ENCODE measurements at places on chromosomes 5 and 9. TPM values are rescaled to one million over a fixed set of nuclear protein-coding genes. Genes with fewer than 3 reads are reported as not detected.

The TEX48 gene
- total RNA-seq: not detected

The FABP6 gene
- not detected for total RNA-seq

The TRIM36 gene
- total RNA-seq: 15.3 TPM

The GPRIN1 gene
- total RNA-seq: 2.0 TPM

The ACTBL2 gene
- total RNA-seq: not detected

The GMCL2 gene
- total RNA-seq: not detected

The CDC14B gene
- total RNA-seq: 25.7 TPM

The MUSK gene
- 0.71 TPM for total RNA-seq

The PTPDC1 gene
- 24.8 TPM for total RNA-seq

The RFESD gene
- total RNA-seq: 0.85 TPM

The FBXW5 gene
- 176 TPM for total RNA-seq

The CXCL14 gene
- total RNA-seq: 27.5 TPM

The CNTNAP3B gene
- 94.8 TPM for total RNA-seq

The PCDH1 gene
- total RNA-seq: 43.4 TPM

The CCDC152 gene
- 4.7 TPM for total RNA-seq

The ADRA1B gene
- total RNA-seq: 14.8 TPM

The ADAMTS19 gene
- total RNA-seq: 8.0 TPM

The BARHL1 gene
- total RNA-seq: not detected

The ACOT12 gene
- total RNA-seq: not detected

The FUT7 gene
- not detected for total RNA-seq

The SPINK13 gene
- total RNA-seq: not detected

The PAEP gene
- not detected for total RNA-seq

The ADRB2 gene
- total RNA-seq: 3.7 TPM

The IFNA2 gene
- total RNA-seq: not detected

The INSL6 gene
- total RNA-seq: not detected

The IFNE gene
- total RNA-seq: not detected

The AJM1 gene
- total RNA-seq: 7.3 TPM

The IFNA21 gene
- total RNA-seq: not detected

The OR1Q1 gene
- total RNA-seq: not detected

The DDX4 gene
- total RNA-seq: not detected

The RNF183 gene
- not detected for total RNA-seq

The TRIP13 gene
- total RNA-seq: not detected

The TCERG1 gene
- total RNA-seq: 45.2 TPM

The SLC6A3 gene
- 0.14 TPM for total RNA-seq

The NMUR2 gene
- total RNA-seq: not detected

The OLFM1 gene
- total RNA-seq: 14.5 TPM

The TBC1D2 gene
- total RNA-seq: 23.7 TPM

Data from thoracic aorta (tissue), 2 donors.